ENCODE measurements at places on chromosomes 11 and 22. TPM values are rescaled to one million over a fixed set of nuclear protein-coding genes. Genes with fewer than 3 reads are reported as not detected.

JAML gene
- total RNA-seq: not detected

TCN2 gene
- total RNA-seq: 35.6 TPM

FREY1 gene
- 2.3 TPM for total RNA-seq

MMP10 gene
- total RNA-seq: not detected

P2RX6 gene
- total RNA-seq: 0.26 TPM

CCDC116 gene
- total RNA-seq: 0.48 TPM

TREH gene
- total RNA-seq: not detected

GRK2 gene
- 82.1 TPM for total RNA-seq

OR51E2 gene
- total RNA-seq: not detected

All from H7 (cell line).